SW 1271 (cell line): ENCODE measurements at places on chromosomes 2 and 18.
A peak's percentile ranks its signal among the peaks of the same experiment; 100 is the strongest.

GRCh38 chr18:79738041-79738461 is 58.4 kb downstream of the CTDP1 start:
- DNase-seq: no peak

DNA sequence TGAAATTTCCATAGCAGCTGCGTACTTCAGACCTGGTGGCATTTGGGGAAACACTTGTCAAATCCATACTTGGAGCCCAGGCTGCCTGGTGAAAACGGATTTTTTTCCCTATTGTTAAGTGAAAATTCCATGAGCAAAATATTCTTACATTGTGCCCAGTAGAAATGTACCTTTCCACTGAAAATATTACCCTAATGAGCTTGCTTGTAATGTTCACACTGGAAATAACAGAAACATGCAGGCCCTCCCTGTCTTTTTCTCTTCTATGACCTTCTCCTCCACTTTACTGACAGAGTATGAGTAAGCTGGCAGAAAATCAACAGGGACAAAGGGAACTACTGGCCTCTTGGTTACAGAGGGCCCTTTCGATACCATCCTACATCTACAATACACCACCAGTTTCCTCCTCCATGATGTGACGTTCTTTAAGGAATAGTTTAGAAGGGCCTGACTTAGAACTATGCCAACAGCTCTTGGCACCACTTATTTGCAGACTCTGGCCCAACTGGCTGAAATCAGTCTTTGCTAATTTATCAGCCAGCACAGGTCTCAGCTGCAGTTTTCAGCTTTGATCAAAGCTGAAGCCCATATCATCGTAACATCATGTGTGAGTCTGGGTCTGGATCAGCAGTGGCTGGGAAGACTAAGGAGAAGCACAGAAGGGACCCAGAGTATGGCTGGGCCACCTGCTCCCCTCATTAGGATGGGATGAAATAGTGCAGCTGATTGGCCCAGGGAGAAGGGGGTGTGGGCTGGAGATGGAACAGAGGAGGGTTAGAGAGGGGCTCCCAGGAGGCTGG is 272.2 kb upstream of the ID2 start:
- no peak for DNase-seq

- no peak for DNase-seq
Observed at GRCh38 chr2:176175709-176176607, 12.5 kb upstream of the HOXD1 start.

DNA sequence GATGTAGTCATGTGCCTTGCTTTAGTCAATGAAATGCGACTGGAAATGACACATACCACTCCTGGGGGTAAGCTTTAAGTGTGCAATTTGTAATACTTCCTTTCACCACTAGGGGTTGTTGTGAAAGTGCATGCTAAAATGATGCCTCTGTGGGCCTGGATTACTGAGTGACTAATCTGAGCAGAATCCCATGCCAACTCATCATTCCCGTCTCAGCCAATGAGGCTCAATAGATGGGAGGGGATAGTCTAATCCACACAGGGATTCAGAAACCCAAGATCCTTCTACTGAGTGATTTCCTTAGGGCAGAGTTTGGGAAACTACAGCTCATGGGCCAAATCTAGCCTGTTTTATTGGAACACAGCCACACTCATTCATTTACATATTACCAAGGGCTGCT is 54.0 kb downstream of the HRH4 start:
- DNase-seq: peak; percentile 54

- DNase-seq: no peak
Observed at GRCh38 chr2:105537920-105538319, 139.1 kb upstream of the FHL2 start.

GRCh38 chr18:12242658-12243260 is 11.4 kb upstream of the CIDEA start:
- DNase-seq: no peak

- DNase-seq: no peak
Observed at GRCh38 chr2:170813611-170814532, 2.8 kb upstream of the GAD1 start.

GRCh38 chr18:54957996-54958395 is 1.3 kb downstream of the CCDC68 start:
- no peak for DNase-seq

DNA sequence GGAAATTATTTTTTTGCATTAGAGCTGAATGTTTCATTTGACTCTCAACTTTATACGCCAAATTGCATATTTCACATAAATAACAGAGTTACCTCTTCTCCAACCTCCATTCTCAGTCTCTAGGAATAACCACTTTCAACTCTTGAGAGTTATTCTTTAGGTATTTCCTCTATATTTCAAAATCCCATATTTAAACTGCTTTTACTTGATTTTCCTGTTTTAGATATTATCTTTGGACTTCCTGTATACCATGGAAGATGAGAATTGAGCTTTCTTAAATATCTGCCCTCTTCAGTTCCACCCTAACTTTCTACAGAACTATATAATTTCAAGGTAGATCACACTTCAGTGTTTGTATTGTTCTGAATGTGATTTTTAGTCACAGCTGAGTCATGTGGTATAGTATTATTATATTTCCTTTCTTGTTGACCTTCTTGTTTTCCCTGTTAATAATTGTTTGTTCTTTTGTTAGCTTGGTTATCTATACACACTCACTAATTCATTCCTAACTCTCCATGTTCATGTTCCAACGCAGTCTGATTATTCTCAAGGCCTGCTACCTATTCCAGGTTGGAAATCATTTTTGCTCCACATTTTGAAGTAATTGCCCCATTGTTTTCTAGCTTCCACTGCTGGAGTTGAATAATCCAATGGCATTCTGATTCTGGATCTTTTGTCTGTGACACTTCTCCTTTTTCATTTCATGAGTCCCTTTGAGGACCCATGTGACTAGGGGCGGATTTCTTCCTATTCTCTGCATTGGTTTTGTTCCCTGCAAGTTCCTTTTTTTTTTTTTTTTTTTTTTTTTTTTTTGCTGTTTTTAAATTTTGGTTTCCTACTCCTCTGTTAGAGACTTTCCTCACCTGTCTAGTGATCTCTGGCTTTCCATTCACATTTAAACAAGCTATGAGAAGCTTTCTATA is 156.8 kb upstream of the RBMS1 start:
- DNase-seq: no peak

DNA sequence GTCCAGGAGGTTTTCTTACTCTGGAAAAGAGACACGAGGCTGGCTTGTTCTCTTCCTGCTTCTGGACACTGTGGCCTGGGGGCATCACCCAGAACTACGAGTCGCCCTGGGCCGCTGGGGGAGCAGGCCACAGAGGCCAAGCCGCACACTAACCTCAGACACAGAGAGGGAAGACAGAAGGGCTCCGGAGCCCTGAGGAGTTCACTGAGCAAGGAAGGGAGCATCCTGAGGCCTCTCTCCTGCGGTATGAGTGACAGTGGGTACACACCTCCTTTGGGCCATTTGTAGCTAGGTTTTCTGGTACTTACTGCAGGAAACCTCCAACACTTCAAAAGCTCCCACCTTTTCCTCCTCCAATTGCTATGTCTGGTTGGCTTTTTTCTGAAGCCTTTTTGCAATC is 494.1 kb downstream of the DLGAP1 start:
- DNase-seq: no peak

GRCh38 chr18:75625966-75626365 is 198.5 kb upstream of the SMIM21 start:
- DNase-seq: no peak

GRCh38 chr2:167706800-167707199 is 540.6 kb downstream of the STK39 start:
- DNase-seq: no peak

- no peak for DNase-seq
Observed at GRCh38 chr2:182355815-182356214, 71.0 kb downstream of the PDE1A start.

DNA sequence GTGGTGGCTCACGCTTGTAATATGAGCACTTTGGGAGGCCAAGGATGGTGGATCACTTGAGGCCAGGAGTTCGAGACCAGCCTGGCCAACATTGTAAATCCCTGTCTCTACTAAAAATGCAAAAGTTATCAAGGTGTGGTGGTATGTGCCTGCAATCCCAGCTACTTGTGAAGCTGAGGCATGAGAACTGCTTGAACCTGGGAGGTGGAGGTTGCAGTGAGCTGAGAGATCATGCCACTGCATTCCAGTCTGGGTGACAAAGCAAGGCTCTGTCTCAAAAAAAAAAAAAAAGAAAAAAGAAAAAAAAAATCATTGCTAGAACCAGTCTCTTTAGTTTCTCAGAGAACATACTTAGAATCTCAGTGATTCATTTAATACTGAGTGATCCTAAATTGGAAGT is 217.1 kb downstream of the DYM start:
- no peak for DNase-seq

DNA sequence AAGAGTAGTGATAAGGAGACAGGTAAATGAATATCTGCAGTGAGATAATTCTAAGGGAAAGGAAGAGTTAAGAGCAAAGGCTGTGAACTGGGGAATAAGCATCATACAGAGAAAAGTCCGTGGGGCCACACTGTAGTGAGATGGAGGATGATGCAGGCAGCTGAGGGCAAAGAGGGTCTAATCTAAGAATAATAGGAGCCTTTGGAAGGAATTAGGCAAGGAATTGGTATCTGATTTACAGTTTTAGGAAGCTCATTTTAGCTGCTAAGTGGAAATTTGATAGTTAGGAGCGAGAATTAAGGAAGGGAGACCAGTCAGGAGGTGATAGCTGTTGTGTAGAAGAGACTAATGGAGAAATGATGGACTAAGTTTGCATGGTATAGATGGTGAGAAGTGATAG is 43.5 kb downstream of the KIF5C start:
- no peak for DNase-seq

DNA sequence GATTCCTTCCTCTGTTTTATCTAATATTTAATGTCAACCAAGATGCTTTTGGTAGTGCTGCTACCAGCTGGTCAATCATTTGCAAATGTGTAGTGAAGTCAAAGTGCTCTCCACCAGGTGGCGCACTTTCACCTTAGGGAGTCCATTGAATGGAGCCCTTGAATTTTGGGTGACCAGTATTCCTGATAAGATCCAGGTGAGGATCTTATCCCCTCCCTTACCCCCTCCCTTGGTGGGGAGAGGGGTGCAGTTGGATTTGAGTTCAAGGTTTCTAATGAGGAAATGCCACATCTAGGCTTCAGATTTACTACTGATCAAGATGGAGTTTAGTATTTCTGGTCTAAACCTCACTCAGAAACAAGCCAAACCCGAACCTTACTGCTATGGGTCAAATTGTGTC is 12.0 kb upstream of the E2F6 start:
- DNase-seq: peak; percentile 21

DNA sequence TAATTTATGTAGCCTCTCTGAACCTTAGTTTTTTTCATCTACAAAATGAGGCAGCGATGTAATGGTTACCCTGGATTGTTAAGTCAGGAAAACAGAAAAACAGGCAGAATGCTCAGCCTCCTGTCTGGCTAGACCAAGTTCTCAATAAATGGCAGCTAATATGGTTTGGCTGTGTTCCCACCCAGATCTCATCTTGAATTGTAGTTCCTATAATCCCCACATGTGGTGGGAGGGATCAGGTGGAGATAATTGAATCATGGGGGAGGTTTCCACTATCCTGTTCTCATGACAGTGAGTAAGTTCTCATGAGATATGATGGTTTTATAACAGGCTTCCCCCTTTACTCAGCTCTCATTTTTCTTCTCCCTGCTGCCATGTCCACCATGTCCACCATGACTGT is 220.0 kb downstream of the CMPK2 start:
- DNase-seq: no peak

DNA sequence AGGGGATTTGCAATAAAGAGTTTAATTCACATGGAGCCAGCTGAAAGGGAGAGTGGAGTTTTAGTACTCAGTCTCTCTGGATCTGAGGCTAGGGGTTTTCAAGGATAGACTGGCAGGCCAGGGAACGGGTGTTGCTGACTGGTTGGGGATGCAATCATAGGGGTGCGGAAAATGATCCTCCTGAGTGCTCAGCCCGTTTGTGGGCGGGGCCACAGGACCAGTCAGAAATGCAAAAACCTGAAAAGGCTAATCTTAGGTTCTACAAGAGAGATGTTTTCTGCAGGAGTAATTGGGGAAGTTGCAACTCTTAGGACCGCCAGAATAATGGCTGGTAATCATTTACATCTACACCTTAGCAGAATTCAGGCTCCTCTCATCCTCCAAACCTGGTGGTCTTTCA is 2.5 kb downstream of the NFU1 start:
- no peak for DNase-seq

DNA sequence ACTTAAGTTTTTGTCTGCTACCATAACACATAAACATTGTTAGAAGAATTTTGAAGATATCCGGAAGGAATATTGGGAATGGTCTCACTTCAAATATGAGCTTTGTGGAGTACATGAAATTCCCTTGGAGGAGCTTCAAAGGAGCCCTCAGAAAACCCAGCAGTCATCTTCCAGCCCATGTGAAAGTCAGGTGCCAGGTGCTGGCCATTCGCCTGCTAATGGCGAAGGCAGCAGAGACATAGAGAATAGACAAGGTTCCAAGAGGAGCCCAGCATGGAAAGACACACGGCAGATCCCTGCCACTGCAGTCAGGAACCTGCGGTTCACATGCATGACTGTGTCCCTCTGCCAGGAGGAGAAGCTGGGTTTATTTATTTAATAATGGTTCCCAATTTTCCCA is 40.0 kb upstream of the EPG5 start:
- no peak for DNase-seq

- no peak for DNase-seq
Observed at GRCh38 chr2:69545477-69545932, 98.0 kb downstream of the AAK1 start.

GRCh38 chr2:66464930-66465637 is 30.2 kb downstream of the MEIS1 start:
- no peak for DNase-seq

DNA sequence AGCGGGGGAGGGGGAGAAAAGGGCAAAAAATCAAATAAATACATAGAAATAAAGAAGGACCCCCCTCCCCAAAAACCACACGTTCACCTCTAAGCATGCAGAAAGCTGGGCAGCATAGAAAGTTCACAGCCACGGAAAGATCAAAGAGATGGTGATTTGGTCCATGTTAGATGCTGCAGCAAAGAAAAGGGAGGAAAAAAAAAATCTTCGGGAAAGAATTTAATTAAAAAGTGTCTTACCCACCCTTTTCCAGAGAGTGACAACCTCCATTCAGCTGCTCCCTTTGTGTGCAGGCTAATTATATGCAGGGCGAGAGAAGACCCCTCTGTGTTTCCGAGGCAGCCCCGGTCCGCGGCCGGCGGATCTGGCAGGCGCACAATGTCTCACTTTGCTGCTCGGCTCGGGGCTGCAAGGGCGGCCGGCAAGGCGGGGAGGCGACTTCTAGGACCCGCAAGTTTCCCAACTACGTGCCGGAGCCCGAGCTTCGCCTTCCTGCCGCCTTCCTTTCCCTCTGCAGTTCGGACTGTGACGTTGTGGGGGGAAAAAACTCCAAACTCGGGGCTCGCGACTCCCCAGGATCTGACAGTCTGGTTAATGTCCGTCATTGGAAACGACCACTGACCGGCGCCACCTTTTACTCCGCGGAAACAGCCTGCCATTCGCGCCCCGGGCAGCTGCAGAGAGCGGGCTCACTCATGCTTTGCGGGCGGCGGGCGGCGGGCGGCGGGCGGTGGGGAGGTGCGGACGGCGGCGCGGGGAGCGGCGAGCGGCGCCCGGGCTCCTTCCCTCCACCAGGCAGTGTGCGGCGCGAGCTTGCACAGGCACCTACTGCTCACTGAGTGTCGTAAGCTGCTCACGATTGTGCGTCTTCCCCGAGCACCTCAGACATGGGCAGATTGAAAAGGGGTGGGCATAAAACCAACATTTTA is at the start of gene LRRTM1:
Gene LRRTM1 (minus strand): TSS at position 844 of the 929 bp plus-strand sequence. CDS start 933 bp downstream, outside the sequence.
- no peak for DNase-seq

GRCh38 chr18:22505141-22505591 is 87.5 kb upstream of the CTAGE1 start:
- no peak for DNase-seq

- no peak for DNase-seq
Observed at GRCh38 chr18:730692-731091, 18.3 kb upstream of the ENOSF1 start.
